ENCODE measurements at places on chromosomes 2 and 18.

DNA sequence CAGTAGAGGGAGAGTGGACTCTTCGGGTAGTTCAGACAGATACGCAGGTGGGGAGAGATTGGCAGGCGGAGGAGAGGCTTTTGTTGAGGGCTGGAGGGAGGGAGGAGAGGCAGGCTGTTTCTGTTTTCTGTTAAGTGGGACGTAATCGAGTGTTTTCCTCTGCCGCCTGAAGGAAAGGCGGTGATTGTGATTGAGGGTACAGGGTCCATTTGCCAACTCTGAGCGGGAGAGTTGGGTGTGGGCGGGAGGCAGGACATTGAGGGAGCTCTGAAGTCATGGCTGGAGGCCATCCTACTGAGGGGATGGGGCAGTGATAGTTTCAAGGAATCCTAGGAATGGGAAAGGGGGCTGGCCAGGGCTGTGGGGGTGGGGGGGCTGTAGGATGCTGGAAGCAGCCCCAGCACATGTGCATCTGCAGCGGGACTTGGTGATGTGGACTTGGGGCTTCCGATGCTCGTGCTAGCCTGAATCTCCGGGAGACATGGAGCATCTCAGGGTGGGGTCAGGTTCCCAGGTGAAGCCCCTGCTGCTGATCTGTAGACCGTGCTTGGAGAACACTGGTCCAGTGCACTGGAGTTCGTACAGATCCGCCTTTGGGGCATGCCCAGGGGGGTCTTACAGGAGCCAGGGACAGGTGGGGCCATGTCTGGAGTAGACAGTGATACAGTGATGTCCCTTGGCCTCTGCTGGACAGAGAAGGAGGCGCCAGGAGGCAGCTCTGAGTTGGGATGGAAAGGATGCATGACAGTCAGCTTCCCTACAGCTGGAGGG is 167.5 kb downstream of the AGAP1 start:
- no peak for DNase-seq

GRCh38 chr2:171630812-171631626 is 56.2 kb upstream of the DYNC1I2 start:
- DNase-seq: no peak

- DNase-seq: no peak
Measured at GRCh38 chr18:40926679-40927078, 1028.4 kb upstream of the PIK3C3 start.

DNA sequence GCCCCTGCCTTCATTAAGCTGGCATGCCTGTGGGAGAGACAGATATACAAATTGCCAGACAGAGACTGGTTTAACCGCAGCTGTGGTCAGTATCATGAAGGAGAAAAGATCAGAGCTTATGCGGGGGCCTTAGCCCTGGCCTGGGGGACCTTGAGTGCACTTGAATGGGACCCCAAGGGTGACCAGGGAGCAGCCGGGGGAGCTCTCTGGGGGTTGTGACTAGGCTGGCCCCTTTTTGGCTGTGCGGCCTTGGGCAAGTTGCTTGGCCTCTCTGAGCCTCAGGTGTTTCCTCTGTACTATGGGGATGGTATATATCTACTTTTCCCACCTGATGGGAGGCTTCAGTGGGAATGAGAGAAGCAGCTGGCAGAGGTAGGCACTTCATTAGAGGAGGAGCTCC is 35.7 kb downstream of the INHBB start:
- no peak for DNase-seq

GRCh38 chr18:76121011-76121410 is 374.0 kb downstream of the ZNF516 start:
- no peak for DNase-seq

GRCh38 chr2:52659546-52659945 is 1108.1 kb upstream of the CHAC2 start:
- DNase-seq: no peak

GRCh38 chr2:54531558-54531957 is 75.4 kb downstream of the SPTBN1 start:
- no peak for DNase-seq

DNA sequence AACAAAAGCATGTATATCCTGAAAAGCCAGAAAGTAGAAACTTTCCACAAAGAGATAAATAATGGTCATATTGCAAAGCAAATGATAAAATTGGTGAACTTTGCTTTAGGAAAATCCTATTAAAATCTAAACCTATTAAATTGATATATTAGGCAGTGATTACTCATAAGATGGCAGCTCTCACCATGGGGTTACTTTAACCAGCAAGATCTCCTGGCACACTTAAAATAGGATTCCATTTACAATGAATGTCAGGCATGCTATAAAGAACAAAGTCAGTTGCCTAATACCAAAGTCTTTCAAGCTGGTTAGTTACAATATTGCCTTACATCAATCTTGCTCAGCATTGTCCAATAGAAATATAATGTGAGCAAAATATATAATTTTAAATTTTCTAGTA is 816.2 kb downstream of the BCL11A start:
- no peak for DNase-seq

DNA sequence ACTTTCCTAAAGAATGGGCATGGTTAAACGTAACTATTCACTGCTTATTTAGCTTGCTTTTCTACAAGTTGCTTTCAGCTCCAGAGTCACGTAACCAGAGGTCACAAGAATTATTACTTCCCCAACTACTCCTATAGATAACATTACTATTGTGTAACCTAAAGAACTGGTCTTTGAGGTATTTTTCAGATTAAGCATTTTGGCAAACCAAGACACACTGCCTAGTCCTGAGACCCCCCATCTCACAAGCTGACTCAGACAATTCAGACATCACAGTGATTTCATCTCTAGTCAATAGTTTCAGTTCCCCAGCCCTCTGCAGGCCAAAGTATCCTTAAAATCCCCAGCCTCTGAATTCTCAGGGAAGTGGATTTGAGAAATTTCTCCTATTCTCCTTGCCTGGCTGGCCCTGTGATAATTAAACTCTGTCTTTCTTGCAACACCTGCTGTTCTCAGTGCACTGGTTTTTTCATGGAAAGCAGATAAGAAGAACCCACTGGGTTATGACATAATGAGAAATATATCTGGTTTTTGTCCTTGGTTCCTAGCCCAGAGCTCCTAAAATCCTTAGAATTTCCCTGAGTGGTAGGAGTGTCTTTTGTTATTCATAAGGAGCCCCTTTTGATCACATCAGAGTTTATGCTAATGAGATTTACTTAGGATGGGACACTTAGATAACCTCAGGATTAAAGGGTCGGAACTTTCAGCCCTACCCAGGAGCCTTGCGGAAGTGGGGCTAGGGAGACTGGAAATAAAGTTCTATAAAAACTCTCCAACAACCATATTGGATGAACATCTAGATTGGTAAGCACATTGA is 1310.8 kb upstream of the CHAC2 start:
- no peak for DNase-seq

DNA sequence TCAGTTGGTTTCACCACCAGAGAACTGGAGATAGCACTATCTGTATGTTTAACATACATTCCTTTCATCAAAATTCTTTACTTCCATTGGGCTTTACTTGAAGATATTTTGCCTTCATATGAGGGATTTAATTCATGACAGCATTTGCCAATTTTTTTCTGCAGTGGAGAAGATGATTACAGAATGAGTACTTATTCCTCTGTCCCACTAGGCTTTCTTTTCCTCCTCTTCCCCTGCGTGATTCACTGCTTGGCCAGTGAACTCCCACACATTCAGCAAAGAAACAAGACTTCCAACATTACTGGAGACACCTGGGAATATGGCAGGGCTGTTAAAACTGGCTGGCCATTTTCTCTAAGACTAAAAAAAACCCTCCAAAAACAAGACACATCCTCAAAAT is 425.8 kb upstream of the KCNH7 start:
- DNase-seq: no peak

- no peak for DNase-seq
Measured at GRCh38 chr2:83594241-83595120, 864.6 kb downstream of the SUCLG1 start.

GRCh38 chr2:162636206-162636728 is 202.3 kb downstream of the KCNH7 start:
- DNase-seq: no peak

DNA sequence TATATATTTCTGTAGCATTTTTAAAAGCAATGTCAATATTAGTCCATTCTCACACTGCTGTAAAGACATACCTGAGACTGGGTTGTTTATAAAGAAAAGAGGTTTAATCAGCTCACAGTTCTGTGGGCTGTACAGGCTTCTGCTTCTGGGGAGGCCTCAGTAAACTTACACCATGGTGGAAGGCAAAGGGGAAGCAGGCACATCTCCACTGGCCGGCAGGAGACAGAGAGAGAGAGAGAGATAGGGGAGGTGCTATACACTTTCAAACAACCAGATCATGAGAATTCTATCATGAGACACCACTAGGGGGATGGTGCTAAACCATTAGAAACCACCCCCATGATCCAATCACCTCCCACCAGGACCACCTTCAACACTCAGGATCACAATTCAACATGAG is 43.1 kb downstream of the CHMP3 start:
- DNase-seq: no peak

- no peak for DNase-seq
Measured at GRCh38 chr2:235333076-235333475, 160.8 kb upstream of the AGAP1 start.

DNA sequence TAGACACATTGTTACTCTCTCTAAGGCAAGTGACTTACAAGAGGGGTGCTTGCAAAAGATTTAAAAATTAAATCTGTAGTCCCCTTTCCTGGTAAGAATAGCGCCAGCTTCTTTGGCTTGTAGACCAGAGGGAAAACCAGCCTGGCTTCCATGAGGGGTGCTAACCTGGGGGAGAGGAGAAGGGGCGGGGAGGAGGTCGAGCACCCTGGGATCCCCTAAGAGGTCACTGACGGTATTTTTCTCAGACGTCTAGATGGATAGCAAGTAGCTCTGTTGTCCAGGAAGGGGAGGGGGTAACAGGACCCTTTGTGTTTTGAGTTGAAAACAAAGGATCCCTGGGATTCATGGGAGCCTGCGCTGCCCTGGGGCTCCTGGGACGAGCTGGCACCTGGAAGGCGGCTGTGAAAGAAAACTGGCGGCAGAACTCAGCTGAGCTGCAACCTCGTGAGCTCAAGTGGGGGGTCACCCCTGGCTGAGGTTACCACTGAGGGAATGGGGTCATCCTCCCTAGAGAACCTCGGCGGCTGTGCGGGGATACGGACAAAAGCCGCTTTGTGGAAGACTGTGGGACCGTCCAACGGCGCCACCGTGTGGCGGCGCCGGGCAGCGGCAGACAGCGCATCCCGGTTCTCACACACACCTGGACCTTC is 37.8 kb upstream of the MRPL19 start:
- peak; percentile 22 for DNase-seq

DNA sequence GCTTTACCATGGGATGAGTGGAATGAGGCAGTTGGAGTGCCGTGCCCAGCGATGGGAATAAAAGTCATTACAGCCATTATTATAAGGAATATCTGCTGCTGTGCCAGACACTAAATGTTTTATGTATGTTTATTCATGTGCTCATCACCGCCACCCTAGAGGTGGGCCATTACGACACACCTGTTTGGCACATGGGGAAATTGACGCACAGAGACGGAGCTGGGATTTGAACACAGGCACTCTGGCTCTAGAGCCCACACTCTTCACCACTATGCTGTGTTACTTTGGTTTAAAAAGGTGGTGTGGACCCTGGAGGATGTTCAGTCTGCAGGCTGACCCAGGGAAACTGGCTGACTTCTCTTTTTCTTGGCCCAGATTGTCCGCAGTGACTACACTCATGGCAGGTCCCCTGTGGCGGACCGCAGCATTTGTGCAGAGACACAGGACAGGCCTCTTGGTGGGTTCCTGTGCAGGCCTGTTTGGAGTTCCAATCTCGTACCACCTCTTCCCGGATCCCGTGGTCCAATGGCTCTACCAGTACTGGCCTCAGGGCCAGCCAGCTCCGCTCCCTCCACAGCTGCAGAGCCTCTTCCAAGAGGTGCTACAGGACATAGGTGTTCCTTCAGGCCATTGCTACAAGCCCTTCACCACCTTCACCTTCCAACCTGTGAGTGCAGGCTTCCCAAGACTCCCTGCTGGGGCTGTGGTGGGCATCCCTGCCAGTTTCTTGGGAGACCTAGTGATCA is 1.6 kb downstream of the TMEM177 start:
- no peak for DNase-seq

GRCh38 chr18:63236921-63237846 is 82.4 kb downstream of the BCL2 start:
- DNase-seq: no peak

GRCh38 chr2:224221455-224221913 is 180.4 kb downstream of the FAM124B start:
- no peak for DNase-seq

- DNase-seq: no peak
Measured at GRCh38 chr18:74856434-74856833, 258.8 kb downstream of the ZNF407 start.

DNA sequence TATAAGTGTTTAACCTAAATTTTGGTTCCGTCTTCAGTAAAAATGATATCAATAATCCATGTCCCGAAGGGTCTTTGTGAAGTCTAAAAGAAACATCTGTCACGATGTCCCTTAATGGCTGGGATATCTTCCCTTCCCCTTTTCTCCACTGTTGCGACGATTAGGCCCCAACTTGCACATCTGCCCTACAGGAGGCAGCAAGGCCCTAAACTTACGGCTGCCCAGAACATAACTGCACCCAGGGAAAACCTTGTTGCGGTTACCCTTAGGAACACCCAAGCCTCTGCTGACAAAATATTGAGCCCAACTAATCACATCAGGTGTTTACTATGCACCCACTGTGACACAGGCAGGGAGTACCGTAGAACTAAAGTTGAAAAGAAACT is 1.3 kb upstream of the SMAD2 start:
- DNase-seq: peak; percentile 48

GRCh38 chr2:68730828-68731227 is 3.8 kb upstream of the ARHGAP25 start:
- no peak for DNase-seq

- no peak for DNase-seq
Measured at GRCh38 chr18:75264195-75264594, 53.6 kb downstream of the TSHZ1 start.

GRCh38 chr2:176873403-176873802 is 339.2 kb upstream of the HNRNPA3 start:
- no peak for DNase-seq

DNA sequence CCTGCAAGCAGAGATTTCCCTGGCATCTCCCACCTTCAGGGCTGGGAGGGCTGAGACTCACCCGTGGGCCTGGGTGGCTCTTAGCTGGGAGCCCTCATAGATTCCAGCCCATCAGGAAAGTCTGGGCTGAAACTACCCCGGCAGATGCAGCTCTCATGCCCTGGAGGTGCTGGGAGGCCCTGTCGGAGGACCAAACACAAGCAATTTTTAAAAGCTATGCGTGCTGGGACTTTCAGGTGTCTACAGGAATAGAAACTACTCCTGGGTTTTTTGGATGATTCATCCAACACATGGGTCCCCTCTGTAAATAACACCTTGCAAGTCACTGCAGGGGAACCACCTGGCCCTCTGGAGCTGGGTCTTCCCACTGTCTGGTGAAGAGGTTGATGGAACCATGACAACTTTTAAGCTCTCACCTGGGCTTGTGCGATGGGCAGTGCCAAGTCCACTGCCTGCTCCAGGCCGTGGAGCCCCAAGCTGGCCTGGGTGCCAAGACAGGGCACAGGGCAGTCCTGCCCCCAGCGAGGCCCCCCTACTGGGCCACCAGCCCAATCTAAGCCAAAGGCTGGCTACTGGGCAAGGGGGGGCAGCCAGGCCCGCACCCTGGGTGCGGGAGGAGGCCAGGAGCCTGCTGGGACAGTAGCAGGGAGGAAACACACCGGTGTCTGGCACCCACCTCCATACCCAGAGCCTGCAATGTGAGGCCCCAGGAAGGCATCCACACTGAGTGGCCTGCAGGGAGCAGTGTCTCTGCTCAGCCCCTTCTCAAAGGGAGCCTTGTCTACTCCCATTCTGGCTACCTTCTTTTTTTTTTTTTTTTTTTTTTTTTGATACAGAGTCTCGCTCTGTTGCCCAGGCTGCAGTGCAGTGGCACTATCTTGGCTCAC is 1.1 kb upstream of the GPR55 start:
- DNase-seq: no peak

GRCh38 chr2:85066874-85067351 is 66.3 kb upstream of the TCF7L1 start:
- DNase-seq: peak; percentile 30
